Bronchial epithelial cell (primary cell): ENCODE measurements at places on chromosomes 12 and 14. TPM values are rescaled to one million over a fixed set of nuclear protein-coding genes. Genes with fewer than 3 reads are reported as not detected.
A peak's percentile ranks its signal among the peaks of the same experiment; 100 is the strongest.

DNA sequence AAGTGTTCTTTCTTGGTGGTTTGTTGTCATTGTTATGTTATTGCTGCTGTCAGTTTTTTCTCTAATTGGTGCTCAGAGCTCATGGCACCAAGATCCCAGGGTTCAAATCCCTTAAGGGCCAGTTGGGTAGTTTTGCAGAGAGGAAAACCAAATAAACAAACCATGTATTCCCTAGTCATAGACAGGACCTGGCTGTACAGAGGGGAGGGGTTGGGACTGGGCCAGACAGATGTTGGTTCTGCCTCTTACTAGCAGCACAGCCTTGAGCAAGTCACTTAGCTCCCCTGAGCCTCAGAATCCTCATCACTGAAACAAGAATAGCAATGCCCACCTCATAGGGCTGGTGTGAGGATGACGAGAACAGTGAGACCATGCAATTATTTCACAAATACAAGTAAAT, 53.4 kb downstream of the LTBP2 start:
- DNase-seq: no peak

- peak; percentile 26 for DNase-seq
These were observed 462.9 kb upstream of the MIS18BP1 start for GRCh38 chr14:45715946-45716345.

- DNase-seq: peak; percentile 52
These were observed 287.2 kb downstream of the BCAT1 start for GRCh38 chr12:24661657-24662096.

Gene SLC7A7
- total RNA-seq: 0.51 and 0.79 TPM in 2 replicates

Gene PMCH
- not detected in 2 replicates for total RNA-seq

- no peak for DNase-seq
These were observed 152.8 kb upstream of the DHRS4 start for GRCh38 chr14:23800811-23801210.

GRCh38 chr14:54709444-54709843, 142.5 kb downstream of the SAMD4A start:
- DNase-seq: no peak

GRCh38 chr14:80186301-80186800, 25.0 kb downstream of the DIO2 start:
- no peak for DNase-seq

Gene AKT1
- 164 and 191 TPM in 2 replicates for total RNA-seq

DNA sequence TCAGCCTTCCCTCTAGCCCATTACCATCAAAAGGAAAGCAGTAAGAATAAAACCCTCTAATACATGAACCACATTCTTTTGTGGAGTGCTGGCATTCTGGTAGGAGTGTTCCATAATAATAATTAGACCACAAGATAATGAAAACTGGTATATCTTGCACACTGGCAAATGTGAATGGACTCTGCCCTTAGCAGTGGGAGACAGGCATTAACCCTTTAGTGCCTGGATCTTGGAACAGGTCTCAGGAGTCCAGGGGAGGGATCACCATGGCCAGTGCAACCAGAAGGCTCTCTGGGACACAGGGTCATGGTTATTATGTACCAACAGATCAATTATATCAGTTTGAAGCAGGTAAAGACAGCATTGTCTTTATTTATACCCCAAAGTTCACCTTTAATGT, 387.5 kb upstream of the TMPO start:
- no peak for DNase-seq

Gene POTEG
- not detected in 2 replicates for total RNA-seq

DNA sequence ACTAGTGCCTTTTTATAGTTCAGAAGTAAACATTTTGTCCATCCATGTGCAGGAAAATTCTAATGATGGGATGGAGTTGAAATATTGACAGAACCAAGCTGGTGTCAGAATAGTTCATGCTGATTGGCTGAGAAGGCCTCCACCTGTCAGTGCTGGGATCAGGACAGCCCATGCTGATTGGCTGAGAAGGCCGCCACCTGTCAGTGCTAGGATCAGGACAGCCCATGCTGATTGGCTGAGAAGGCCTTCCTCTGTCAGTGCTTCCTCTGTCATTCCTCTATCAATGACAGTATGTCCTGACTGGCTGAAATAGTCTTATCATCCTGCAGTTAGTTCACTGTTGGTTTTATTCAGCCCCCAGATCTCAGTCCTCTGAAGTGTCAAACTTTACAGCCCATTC, 95.7 kb downstream of the PPP2R5C start:
- DNase-seq: peak; percentile 4

- DNase-seq: no peak
These were observed 76.1 kb upstream of the BTG1 start for GRCh38 chr12:92221656-92222315.

Gene SLC25A21
- total RNA-seq: 0.53 and 0.64 TPM in 2 replicates

DNA sequence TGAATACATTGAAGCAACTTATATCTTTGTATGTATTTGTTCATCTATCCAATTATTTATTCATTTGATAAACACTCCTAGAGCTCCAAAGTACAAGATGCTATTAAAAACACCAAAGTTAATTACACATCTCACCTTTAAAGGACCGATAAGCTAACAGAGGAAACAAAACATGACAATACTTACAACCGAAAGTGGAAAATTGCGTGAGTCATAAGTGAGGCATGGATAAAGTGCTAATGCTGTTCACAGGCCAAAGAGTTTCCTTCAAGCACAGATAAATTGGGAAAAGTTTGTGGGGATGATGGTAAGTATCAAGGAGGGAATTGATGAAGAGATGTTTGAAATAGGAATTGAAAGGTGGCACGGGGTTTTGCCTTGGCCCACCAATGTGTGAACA, 172.8 kb upstream of the KITLG start:
- DNase-seq: peak; percentile 44

DNA sequence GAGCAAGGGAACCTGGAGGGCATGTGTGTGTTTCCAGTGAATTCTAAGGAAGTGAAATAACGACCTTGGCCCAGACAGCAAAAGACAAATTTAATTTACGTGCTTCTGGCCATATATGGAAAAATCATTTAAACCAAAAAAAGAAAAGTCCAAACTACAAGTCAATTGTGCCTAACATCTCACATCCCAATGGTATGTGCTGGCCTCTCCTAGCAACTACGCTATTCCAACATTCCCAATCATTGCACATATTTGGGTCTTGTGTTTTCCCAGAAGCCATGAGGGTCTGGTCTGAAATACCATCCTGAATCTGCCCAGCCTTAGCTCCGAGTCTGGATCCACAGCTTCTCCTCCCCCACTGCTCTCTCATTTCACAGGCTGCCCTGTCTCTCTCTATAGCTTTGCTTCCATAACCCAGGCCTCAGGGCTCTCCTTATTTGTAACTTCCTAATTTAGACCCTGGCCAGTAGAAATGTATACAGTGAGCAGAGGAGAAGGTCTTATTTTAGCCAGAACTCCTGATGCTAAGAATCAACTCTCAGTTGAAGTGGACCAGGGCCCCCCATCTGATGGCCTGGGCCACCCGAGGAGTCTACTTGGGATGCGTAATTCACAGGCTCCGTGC, 224.6 kb downstream of the ANO2 start:
- DNase-seq: no peak
